ENCODE measurements at places on chromosomes 2 and 18.

DNA sequence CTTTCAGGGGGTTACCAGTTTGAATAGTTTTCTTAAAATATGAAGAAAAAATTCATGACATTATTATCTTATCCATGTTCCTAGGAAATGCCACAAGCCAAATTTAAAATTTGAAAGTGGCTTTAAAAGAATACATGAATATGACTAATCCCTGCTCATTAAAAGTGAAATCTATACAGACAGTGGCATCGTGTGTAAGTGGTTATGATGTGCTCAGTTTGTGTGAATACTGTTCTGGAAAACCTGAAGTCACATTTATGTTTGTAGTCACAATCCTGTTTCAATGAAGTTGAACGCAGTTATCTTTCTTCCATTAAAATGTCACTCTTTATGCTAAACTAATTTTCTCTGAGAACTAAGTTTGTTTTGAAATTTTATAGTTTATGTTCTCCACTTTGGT is 75.8 kb downstream of the GORASP2 start:
- no peak for DNase-seq

GRCh38 chr2:32678825-32679224 is 51.0 kb downstream of the TTC27 start:
- peak; percentile 12 for DNase-seq

- no peak for DNase-seq
These were observed 56.8 kb upstream of the TTN start for GRCh38 chr2:178863856-178864620.

- DNase-seq = no peak
These were observed 62.5 kb downstream of the RPRM start for GRCh38 chr2:153416071-153416470.

DNA sequence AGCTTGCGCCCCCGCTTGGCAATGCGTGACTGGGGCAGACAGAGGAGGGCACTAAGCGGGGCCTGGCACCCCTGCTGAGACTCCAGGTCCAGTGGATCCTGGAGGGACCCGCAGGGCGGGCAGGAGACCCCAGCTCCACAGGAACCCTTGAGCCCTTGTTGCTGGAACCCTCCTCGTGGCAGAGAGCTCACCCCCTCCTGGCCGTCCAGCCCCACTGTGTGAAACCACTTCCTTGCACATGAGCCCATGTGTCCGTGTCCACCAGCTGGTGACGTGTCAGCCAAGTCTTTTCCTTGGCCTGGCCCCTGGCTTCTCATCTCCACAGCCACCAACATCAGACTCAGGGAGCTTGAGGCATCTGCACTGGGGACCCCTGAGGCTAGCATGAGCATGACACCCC is 38.0 kb downstream of the BIN1 start:
- no peak for DNase-seq

- no peak for DNase-seq
These were observed 529.9 kb upstream of the KLHL29 start for GRCh38 chr2:22855081-22855480.

DNA sequence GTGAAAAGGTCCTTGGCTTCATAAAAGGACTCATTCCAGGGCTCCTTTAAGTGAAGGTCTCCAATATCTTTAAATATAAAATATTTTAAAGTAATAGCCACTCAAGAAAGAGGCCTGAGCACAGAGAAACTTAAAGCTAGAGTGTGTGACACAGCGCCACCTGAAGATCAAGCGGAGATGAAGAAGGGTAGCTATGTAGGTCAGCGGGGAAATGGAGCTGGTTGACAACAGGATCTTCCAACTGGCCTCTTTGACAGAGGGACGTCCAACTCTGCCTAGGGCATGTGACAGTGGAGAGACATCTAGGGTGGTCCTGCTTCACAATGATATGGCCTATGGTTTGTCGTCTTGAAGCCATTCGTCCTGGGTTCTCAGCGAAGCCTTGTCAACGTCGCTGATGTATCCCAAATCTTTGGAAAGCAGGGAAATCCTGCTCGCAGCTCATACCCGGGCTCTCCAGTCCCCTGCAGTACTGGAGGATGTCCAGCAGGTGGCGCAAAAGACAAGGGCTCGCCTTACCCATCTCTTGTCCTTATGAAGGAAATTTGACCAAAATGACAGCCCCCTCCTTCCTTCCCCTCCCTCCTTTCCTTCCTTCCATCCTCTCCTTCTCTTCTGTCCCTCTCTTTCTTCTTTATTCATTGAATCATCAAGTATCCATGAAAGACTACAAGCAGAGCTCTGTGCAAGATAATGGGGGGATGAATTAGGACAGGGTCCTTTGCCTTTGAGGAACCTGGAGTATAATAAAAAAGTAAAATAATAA is 59.6 kb downstream of the LONRF2 start:
- peak; percentile 35 for DNase-seq

GRCh38 chr2:228374741-228375140 is 193.3 kb upstream of the SPHKAP start:
- no peak for DNase-seq

DNA sequence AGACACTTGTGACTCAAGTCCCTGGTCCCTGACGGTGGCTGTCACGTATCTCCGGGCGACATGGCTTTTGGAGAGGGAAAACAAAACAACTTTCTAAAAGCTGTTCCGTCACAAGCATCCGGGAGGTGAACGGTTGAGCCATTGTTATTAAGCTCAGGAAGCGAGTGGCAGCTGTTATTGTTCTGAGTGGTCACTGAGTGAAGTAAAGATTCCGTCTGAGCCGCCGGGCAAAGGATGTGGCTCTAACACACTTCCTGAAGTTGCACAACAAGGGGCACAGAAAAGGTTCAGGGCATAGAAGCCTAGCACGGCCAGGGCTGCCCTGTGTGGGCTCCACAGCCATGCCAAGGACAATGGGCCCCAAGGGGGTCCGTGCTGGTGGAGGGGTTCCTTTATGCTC is 24.3 kb downstream of the INPP5D start:
- no peak for DNase-seq

DNA sequence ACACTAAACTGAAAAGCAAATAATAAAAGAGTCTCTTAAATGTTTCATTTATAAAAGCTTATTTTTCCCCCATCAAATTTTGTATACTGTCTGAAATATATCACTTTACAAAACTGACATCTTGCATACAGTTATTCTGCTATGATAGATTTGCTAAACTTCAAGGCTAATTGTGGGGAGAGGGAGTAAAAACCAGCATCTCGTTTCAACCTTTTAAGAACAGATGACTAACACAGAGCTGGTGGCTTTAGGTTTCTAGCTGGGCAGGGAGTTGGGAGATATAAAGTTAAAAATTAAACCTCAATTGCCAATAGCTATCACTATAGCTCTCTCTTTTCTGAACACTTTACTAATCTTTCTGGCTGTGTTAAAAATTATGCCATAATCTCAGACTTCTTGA is 23.5 kb downstream of the C1D start:
- no peak for DNase-seq

DNA sequence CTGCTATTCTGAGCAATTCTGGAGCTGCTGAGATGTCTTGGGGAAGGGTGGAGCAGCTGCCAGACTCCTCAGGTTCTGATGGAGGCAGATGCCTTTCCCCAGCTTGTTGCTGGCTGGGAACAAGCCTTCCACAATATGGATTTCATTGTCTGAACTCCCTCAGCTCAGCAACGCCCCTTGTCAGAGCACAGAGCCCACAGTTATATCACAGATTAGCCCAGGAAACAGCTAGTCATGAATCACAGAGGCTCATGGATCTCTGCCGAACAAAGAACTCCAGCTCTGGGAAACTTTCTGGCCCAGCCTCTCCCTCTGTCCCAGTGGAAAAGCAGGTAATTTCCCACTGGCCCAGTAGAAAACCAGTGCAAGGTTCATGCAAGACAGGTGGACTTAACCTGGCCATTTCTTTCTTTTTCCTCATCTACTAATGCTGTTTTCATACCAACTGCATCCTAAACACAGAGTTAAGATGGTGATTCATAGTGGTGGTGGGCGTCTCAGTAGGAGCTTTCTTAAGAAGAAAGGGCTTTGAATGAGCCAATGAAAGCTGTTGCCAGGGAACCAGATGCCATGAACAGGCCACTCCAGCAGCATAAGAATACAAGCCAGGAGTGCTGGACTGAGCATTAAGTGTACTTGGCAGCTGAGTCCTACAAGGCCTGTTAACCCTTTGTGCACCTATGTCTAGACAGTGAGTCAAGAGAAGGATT is 8.7 kb upstream of the KIAA2012 start:
- peak; percentile 59 for DNase-seq

GRCh38 chr2:172864182-172864581 is 128.5 kb downstream of the RAPGEF4 start:
- DNase-seq = peak; percentile 23
